ENCODE measurements at places on chromosomes 1 and 21.
A peak's percentile ranks its signal among the peaks of the same experiment; 100 is the strongest.

DNA sequence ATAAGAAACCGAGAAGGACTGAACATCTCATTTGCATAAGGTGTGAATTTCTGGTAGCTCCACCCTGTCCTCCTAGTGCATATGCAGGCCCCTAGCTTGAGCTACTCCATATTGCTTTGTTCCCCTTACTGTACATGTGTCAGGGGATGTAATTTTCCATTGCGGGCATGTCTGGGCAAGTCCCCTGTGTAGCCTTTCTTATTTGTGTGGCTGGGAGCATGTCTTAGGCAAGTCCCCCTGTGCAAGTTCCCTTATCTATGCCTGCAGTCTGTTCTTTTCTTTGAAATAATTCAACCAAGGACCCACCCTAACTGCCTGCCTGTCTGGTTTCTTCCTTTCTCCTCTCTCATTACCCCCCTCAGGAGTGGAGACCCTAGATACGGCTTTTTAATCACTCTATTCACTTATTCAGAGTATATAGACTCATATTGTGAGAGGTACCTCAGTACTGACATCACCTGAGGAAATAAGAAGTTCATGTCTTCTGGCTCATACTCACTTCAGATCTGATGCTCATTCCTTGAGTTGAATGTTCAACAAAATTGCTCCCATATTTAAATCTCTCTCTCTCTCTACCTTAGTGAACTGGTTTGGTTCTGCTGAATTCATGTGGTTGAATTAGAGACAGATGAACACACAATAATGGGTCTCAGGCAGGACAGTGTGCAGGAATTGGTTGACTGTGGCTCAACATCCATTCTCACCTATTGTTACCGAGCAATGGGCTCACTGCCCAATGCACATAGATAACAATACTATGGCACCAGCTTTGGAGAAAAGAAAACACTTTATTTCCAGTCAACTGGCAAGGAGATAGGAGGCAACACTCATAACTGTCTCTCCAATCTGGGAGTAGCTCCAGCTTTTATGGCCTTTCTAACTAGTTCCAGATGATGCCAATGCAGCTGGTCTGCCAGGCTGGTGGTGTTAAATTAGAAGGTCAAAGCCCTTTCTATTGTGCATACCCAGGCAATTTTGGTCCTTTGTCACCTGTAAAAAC, 27.9 kb upstream of the NPL start:
- no peak for DNase-seq

DNA sequence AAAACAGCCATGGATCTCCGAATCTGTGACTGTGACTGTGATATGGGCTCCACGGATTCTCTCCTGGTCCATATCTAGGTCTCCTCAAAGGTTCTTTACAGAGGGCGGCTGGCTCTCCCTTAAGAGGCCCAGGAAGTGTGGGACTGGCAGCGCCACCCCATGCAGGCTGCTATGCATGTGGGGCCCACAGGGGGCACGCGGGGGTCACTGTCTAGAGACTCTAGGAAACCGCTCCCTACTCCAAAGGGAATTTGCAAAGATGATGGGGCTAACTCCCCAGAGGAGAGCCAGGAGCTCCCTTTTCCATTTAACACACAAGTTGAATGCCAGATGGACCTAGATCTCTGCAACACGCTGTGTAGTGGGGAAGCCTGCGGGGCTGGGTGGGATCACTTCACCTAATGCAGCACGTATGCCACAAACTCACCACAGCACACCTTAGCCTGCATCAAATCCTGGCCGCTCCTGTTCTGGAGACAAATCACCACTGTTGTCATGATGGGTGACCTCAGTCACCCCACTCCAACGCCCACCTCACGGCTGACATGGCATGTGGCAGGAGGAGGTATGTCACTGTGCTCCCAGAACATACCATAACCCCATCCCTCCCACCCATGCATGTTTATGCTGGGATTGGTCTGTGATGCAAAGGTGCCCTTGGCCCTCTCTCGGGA, 61.7 kb downstream of the SLC45A1 start:
- no peak for DNase-seq

GRCh38 chr1:41954533-41954944, 35.8 kb upstream of the HIVEP3 start:
- DNase-seq: no peak

GRCh38 chr1:96714881-96715280, 6.7 kb upstream of the PTBP2 start:
- no peak for DNase-seq

GRCh38 chr1:2609319-2610035, 22.9 kb downstream of the PRXL2B start:
- no peak for DNase-seq

DNA sequence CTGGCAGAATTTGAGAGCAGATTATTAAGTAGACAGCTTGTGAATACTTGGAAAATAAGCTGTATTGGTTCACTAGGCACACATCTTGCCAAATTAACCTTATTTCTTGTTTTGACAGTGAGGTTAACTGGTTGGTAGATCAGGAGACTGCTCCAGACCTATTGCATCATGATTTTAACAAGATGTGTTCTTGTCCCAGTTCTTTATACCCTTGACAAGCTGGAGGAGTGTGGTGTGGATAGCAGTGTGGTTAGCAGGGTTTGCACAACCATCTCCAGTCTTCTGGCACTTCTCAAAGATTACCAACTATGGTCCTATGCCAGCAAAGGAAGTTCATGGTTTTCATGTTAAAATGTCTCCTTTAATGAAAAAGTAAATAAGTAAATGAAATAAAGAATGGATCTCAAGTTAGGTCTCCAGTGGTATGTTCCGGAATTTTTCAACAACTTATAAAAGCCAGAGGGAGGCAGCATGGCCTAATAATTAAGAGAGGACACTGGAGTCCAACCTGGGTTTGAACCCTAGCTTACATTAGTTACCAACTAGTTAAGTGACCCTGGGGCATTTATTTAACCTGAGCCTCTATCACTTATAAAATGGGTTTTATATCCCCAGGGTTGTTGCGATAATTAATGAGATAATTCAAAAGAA, 34.1 kb downstream of the DDX20 start:
- no peak for DNase-seq

DNA sequence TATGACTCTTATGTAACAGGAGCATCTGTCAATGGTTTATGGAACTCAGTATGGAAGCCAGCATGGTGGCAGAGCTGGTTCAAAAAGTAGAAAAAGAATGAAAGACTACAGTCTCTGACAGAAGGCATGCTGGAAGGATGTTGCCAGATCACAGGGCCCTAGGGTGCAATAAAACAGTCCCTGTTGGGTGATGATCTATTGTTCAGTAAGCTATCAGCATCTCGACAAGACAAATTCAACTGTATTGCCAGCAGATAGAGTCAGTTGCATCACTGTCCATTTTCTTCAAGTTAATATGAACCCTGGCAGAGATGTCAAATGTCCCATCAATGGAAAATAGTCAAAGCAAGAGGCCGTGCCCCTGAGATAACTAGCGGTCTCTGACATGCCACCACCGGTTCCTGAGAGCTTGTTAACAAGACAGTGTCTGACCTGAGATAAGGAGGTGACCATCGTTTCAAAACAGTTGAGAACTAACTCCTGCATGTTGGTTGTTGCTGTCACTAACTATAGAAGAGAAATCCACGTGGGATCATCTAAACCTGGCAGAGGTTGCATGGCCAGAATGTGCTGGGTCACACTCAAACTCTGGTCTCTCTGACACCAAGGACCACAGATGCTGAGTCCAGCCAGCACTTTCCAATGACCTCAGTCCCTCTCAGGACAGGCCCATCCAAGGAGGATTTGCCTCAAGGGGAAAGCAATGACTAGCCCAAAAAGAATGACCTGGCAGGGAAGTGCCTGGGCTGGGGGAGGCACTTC, 125.9 kb downstream of the RIPK4 start:
- DNase-seq: peak; percentile 32

DNA sequence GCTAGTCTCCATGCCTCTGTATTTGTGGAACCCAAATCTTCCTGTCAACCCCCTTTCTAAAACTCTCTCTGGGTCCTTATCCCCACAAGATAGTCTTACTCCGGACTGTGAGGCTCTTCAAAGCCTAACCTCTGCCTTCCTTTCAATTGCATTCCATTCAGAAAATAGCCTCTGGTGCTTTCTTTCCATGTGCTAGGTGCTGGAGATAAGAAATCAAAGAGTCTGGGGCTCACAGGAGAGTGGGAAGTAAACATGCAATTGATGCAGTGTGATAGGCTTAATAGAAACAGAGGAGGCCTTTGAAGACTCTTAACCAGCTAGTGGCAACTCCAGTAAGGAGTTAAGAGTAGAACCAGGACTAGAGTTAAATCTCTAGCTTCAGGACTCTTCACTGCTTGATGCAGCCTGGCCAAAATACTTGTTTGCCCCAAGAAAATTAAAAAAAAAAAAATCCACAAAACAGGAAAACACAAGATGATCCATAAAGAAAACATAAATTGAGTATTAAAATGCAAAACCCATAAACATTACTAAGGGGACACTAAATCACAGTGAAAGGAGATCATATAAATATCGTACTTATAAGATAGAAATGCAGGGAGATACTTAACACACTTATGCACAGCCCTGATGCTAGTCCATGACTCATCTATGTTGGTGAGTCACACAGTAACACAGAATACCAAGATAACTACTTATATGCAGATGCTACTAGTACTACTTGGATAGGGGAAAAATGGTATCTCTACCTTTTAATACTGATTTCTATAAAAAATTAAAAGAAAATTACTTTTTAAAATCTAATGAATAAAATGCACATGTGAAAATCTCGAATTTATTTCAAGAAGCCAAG, 341.5 kb downstream of the KCNH1 start:
- DNase-seq: no peak

GRCh38 chr1:6954591-6954990, 169.3 kb downstream of the CAMTA1 start:
- DNase-seq: no peak

DNA sequence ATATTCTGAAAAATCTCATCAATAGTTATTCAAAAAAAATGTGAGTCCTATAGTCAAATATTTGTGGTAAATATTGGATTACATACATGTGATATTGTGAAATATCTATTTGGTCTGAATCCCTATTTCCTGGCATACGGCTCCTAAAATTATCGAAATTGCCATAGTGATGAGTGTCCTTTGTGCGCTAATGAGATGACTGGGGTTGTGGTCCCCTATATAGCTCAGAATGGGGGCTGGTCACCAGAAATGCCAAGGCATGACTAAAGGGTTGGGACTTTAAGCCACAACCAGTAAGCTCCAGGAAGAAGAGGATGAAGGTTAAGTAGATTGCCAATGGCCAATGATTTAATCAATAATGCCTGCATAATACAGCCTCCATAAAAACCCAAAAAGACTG, 610.2 kb upstream of the CHRM3 start:
- no peak for DNase-seq

DNA sequence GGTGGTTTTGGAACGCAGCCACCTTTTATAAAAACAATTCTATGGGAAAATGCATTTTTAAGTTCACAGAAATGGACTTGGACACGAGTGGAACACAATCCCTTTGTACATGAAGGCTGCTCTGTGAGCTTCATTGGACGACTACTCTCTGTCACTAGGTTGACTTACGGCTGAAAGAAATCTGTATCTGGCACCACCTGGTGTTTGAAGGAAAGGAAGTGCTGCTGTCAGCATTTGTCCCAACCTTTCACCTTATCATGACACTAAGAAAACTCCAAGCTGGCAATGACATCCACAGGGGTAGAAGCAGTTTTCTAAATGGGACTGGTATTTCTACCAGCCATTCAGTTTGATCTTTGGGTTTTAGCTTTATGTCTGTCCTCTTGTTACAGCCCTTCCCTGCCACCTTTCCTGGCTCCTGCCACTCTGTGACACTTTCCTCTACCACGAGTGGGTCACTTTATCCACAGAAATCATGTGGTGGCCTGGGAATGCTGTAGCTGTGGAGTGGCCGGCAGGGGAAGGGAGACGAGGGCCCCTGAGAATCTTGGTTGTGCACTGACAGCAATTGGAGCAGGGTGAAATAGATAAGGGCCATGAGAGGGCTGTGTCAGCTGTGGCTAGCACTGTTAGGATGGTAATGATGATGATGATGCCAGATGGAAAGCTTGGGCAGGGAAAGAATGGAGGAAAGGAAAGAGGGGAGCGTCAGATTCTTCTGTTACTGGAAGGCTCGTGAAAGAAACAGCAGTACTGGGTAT, 85.2 kb downstream of the TBX19 start:
- DNase-seq: no peak

DNA sequence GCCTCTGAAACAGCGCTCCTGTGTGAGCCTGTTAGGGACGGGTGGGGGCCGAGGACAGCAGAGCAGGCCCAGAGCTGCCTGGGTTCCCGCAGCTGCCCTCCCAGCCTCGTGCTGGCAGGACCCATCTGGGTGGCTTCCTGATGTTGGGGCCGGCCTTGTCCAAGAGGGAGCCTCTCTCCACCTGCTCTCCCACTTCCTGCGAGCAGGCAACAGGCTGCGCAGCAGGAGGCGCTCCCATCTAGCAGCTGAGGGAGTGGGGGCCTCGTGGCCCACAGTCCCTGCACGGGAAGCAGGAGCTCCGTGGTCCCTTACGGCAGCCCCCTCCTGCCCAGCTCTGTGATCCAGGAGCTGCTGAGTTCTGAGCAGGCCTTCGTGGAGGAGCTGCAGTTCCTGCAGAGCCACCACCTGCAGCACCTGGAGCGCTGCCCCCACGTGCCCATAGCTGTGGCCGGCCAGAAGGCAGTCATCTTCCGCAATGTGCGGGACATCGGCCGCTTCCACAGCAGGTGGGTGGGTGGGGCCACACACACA, 68.0 kb downstream of the TRIM11 start:
- DNase-seq: peak; percentile 7

GRCh38 chr1:151968058-151968457, 25.6 kb downstream of the S100A10 start:
- no peak for DNase-seq

DNA sequence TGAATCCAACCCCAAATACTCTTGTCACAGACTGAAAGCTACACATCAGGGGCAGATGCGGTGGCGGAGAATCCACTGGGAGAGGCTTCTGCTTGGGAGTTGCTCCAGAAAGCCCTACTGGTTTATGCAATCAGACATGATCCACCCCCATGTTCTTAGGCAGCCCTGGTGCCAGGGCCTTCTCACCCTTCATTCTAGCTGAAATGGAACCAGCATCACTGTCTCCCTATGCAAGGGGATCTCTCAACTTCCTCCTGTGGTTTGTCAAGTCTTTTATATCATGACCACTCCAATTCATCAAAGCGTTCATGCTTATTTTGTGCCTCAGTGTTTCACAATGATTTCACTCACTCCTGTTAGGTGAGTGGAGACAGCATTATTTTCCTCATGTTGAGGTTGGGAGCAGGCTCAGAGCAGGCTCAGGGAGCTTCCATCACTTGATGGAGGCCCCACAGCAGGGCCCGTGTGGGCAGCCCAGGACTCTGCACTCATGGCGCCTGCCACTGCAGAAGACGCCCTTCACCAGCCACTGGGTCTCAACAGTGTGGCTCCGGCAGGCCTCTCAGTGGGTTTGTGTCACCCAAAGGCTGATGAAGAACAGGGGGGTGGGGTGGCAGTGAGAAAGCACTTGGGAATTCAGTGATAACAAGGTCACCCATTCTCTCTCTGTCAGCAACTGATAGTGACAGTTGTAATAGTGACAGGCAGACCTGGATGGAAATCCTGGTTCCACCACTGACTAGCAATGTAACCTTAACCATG, 67.1 kb downstream of the CD58 start:
- DNase-seq: no peak

GRCh38 chr21:42039470-42039901, 29.3 kb upstream of the ZBTB21 start:
- no peak for DNase-seq

- no peak for DNase-seq
Observed at GRCh38 chr1:60033066-60033465, 40.5 kb downstream of the C1orf87 start.

- DNase-seq: no peak
Observed at GRCh38 chr1:210949039-210949438, 184.9 kb downstream of the KCNH1 start.

- no peak for DNase-seq
Observed at GRCh38 chr1:155329980-155330598, 9.4 kb downstream of the RUSC1 start.

All from ovary (tissue), 10 donors.